HuH-7.5 (cell line): ENCODE measurements at places on chromosomes 13 and 19.

- peak; percentile 55 for DNase-seq
These were observed 43.9 kb downstream of the SIAH3 start for GRCh38 chr13:45807520-45808099.

DNA sequence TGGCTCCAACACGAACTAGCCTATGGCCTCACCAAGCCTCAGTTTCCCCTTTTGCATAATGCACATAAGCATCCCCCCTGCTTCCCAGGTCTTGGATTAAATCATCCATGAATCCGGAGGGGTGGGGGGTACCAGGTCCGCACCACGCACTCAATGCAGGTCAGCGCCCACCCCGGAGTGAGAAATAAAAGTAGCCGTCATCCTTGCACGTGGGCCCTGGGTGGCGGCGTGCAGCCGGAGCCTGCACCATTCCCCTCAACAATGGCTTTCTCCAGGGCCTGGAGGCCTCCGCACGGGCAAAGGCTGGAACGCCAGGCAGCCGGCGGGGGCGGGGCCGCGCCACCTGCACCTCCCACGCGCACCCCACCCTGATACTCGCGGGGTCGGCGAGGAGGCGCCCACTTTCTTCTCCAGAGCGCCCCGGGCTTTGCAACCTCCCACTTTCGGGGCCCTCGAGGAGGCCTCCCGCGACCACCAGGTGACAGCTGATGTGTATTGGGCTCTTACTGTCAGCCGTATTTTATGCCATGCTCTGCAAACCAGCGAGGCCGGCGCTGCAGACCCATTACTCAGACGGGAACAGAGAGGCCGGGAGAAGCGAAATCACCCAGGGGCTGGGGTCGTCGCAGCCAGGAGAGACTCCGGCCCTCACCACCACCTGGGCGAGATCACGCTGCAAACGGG is 767 bp upstream of the GADD45B start:
- no peak for DNase-seq

- no peak for DNase-seq
These were observed 32.9 kb upstream of the OXGR1 start for GRCh38 chr13:97027162-97027554.

DNA sequence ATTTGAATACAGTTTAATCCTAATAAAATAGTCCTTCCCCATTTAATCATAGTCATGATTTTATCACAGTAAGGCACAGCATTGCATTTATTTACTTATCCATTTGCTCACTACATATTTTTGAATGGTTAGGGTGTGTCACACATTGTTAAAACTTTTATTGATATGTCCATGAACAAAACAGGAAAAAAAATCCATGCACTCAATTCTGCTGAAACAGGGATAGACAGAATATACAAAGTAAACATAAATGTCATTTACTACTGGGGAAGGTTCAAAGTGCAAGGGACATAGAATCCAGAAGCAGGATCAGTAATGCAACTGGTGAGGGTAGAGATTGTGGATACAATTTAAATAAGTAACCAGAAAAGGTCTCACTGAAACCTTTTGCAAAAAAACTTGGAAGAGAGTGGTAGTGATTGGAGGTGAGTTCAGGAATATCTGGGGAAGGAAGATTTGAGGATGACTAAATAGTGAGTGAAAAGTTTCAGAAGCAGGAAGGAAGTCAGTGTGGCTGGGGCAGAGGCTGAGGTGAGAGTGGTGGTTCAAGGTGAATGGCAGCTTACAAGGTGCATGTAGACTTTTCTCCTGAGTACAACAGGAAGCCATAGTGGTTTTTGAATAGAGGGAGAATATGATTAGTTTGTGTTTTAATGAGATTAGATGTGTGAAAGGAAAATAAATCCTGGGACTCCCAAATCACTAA is 387.2 kb upstream of the ATXN8OS start:
- DNase-seq = peak; percentile 9

- no peak for DNase-seq
These were observed 34.7 kb downstream of the TSSK6 start for GRCh38 chr19:19480688-19481087.

DNA sequence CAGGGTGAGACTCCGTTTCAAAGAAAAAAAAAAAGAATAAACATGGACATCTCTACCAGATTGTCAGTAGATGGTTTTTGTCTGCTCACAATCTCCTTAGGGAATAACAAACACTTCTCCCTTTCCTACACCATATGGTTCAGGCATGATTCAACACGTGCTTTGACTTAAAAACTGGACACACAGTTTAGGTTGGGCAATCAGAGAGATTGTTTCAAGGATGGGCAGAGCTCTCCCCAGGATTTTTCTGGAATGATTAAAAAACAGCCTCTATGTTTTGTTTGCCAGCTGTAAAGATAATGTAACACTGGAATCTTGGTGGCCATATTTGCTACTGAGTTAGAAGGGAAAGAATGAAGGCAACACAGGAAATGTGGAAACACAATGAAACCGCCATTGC is 150.1 kb upstream of the TSC22D1 start:
- no peak for DNase-seq

- no peak for DNase-seq
These were observed 667 bp upstream of the ZNF790 start for GRCh38 chr19:36838784-36839324.

GRCh38 chr19:33499248-33499647 is 22.3 kb downstream of the PEPD start:
- no peak for DNase-seq

DNA sequence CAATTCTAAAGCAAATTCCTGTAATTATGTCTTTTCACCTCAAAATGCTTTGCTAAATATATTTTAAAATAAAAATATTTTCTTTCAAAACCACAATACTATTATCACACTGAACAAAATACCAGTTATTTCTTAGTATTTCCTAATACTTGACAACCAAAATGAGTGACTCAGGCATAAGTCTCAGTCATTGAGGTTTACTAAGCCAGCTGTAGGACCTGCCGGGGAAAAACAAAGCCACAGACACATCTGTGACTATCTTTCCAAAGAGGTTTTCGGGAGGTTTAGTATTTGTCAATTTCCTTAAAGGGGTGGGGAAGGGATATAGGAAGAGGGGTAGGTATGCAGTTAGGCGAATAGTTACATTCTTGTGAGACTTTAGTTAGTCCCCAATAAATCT is 3.2 kb upstream of the ZNF235 start:
- no peak for DNase-seq

- no peak for DNase-seq
These were observed 61.5 kb upstream of the SLC15A1 start for GRCh38 chr13:98813993-98814392.

DNA sequence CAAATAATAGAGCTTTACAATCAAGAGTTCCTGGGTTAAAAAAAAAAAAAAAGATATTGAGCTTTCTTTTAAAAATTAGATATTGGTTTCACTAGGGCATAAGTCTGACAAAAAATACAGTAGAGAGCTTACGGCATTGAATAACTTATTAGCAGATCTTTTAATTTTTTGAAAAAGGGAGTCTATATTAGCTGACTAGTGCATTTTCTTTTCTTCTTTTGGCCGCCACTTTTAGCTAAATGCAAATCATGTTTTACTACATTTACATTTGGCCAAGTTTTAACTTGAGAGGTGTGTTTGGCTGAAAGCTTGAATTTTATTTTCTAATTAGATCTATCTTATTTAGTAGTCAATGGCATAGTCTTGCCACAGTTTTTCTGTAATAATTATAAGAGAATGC is 43.4 kb downstream of the SPRY2 start:
- DNase-seq = no peak

- DNase-seq = no peak
These were observed 95.5 kb upstream of the SERP2 start for GRCh38 chr13:44278166-44278565.

DNA sequence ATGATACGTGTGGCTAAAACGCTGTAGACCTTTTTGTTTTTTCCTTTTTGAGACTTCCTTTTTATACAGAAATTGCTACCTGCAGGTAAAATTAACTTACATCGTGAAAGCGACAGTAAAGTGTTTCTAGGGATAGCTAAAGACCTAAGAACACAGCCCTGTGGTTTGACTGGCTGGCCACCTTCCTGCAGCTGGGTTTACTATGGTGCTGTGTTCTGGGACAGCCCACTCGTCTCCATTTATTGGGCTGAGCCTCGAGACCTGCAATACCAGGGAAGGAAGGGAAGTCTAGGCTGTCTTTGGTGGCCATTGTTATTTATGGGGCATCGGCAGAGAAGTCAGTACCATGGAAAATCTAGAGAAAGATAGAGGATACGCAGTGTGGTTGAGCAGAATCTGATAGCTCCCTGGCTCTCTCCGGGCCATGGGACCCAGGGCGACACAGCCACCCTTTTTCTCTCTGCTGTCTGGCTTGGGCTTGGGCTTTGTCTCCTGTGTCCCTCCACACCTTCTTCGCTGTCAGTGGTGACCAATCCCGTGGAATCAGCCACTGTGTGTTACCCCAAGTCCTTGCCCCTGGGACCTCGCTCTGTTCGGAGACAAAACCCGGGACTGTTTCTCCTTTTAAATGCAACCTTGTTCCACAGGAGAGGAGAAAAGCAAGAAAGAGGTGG is 30.9 kb downstream of the ACTN4 start:
- no peak for DNase-seq

- DNase-seq = no peak
These were observed 5.6 kb downstream of the UHRF1 start for GRCh38 chr19:4914736-4915501.

DNA sequence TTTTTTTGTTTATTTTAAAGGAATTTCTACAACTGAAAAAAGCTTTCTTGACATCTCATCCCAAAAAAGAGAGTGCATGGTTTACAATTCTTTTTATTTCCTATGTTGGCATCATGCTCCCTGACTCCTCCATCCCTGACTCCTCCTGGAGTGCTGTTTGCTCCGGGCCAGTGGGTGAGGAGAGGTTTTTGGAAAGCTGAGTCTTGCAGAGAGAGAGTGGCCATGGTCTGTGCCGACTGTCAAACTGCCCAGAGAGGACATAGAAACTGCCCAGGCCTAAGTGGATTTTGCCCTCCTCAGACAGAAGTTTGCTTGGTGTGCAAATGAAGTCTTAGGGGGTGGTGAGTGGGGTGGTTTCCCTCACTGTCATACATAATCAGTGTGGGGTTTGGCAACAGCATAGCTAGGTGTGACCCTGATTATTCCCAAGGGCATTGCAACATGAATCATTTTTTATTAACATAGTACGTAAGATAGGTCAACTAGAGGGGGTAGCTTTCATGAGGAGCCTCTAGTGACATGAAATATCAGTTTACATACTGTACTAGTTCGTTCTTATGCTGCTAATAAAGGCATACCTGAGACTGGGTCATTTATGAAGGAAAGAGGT is 179.8 kb upstream of the UBL3 start:
- DNase-seq = no peak

GRCh38 chr13:42498521-42498920 is 75.4 kb upstream of the TNFSF11 start:
- DNase-seq = no peak

DNA sequence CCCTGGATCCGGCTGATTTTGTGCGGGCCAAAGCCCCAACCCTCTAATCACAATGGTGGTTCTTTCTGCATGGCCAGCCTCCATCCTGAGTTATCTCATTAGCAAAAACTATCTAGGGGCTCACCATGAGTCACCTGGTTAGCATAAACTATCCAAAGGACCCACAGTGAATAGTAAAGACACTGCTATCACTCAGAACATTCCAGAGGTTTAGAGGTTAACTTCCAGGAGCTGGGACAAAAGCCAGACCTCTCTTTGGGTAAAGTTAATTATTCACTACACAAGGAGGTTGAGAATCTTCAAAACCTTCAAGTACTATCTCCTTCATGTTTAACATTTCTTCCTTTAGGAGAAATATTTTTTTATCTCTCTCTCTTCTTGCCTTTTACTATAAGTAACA is 18.8 kb upstream of the PPP5C start:
- no peak for DNase-seq

GRCh38 chr19:927780-928401 is 2.1 kb downstream of the ARID3A start:
- peak; percentile 81 for DNase-seq

- peak; percentile 66 for DNase-seq
These were observed 31.2 kb downstream of the KEAP1 start for GRCh38 chr19:10471909-10472308.

DNA sequence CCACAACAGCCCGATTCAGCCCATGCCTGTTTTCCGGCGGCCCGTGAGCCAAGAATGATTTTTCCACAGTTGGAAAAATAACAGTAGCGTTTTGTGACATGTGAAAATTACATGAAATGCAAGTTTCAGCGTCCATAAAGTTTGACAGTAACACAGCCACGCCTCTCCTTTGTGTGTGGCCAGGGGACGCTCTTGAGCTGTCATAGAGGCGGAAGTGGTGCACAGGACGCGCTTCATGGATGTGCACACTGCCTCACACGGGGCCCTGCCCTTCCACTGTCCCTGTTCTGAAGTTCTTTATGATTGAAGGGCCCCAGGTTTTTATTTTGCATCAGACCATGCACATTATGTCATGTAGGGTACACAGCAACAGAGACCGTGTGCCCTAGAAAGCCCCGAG is 12.4 kb upstream of the ELAVL1 start:
- no peak for DNase-seq

DNA sequence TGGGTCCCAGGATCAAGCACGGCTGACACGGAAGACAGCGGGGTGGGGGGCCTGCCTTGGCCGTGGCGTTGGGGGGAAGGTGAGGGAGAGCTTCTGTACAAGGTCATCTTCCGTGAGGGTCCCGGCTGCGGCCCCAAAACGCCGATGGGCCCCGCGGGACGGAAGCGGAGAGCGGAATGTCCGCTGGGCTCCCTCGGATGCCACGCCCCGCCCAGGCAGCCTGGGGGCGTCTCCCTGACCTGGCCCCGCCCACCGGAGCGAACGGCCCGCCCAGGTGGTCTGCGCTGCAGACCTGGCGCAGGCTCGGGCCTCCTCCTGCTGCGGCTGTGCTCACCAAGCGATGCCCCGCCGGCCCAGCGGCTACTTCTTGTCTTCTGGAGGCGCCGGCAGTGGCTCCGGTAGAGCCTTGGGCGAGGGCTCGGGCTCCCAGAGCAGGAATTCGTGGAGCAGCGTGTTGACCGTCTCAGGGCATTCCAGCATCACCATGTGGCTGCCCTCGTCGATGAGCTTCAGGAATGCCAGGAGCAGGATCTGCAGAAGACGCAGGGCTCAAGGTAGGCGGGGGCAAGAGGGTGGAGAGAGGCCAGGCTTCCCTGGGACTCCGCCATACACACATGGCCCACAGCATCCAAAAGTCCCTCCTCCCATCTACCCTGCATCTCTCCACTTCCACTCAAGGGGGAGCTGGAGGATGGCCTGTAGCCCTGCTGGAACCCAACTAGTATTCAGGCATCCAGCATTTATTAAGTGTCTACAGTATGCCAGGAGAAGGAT is 10.7 kb downstream of the ABHD8 start:
- DNase-seq = peak; percentile 92

DNA sequence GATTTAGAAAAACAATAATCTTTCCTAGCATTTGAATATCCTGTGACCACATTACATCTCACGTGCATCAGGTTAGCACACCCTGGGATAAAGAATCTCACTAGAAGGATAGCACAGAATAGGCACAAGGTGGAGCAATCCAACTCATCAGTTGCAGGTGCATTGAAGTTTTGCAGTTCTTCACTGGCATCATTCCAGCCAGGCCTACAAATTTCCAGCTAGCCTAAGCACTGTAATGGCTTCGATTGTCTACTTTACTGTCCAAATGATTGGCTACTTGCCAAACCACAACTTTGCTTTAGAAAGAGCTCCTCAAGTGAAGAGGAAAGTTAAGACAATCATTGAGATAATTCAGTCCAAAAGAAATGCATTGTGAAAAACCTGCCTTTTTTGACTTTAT is 89.5 kb downstream of the SPRY2 start:
- DNase-seq = no peak
